ENCODE measurements at places on chromosomes 2 and 18.

DNA sequence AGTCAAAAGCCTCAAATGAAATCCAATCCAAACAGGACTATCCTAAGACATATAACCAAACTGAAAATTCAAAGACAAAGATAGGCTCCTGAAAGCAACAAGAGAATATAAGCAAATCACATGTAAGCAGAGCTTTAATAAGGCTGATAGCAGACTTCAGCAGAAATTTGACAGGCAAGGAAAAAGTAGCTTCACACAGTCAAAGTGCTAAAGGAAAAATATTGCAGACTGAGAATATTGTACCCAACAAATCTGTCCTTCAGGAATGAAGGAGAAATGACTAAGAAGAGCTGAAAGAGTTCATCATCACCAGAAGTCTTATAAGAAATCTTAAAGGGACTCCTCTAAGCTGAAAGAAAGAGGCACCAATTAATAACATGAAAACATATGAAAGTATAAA is 150.0 kb downstream of the EVA1A start:
- DNase-seq: no peak

DNA sequence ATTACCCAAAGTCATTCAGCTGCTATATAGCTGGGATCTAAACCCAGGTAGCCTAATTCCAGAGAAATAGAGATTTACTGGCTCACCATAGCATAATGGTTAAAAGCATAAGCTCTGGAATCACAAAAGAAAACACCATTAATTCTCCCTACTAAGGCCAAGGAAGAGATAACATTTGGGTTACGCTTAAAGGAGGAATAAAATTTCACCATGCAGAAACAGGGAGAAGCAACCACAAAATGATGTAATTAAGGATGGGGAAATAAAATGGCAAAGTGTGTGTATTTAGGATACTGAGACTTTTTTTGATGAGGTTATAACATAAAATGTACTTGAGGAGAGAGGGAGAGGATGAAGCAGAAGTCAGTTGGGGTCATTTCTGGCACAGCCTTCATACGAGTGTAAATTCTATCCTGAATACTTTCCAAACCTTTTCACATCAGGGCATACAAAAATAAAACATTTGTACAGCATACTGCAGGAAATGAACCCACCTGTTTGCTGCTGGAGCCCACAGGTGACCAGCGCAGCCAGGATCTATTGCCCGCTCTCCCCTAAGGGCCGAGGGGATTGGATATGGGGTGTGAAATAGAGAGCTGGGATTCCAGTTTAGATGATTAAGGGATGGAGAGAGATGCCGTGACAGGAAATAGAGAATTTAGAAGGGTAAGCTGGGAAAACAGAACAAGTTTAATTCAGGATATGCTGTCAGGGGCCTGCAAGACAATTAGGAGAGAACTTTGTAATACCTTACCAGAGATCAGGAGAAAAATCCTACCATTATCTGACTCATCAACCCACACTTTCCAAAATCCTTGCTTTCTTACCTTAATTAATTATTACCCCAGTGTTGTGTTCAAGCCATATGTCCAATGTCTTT is 43.8 kb upstream of the SERTAD2 start:
- no peak for DNase-seq

GRCh38 chr18:23171581-23172156 is 36.4 kb downstream of the CABLES1 start:
- DNase-seq: no peak

DNA sequence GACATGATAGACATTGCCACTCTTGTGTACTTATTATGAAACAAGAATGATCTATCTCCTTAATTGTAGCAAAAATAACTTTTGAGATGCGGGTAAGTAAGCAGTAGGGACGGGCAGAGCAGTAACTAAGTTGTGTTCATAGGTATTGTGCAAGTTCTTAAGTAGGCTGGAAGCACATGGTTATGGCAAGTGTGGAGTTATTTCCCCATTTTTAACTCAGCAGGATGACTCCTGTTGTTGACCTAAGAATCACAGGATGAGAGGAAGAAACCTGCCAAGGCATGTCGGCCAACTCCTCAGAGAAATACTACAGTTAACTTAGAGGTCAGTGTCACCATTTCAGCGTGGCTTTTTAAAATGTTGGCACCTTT is 51.1 kb upstream of the FN1 start:
- DNase-seq: no peak

DNA sequence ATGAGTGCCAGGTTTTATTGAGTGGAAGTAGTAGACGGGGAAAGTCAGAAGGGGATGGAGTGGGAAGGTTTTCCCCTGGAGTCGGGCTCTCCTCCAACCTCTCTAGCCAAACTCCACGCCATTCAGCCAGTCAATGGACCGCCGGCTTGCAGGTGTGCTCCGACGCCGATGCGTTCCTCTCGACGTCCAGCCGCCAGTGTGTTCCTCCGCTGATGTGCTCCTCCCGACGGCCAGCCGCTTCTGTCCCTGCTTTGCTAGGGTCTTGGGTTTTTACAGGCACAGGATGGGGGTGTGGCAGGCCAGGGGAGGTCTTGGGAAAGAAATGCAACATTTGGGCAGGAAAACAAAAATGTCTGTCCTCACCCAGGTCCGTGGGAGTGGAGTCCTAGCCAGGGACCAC is 94.3 kb upstream of the TEX51 start:
- no peak for DNase-seq

DNA sequence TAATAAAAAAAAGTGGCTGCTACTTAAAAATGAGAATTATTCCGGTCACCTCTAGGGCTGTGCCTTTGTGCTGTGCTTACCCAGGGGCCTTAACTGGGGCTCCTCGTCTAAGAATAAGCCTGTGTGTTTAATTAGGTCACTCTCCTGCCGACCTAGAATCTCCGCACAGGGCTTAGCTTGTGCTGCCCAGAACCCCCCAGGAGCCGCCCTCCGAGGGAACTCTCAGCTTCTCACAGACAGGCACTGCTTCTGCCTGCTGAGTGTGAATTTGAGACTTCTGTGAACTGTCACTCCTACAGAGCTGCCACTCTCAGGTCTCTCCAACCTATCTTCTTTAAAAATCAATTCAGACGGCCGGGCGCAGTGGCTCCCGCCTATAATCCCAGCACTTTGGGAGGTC is 11.9 kb upstream of the NT5DC4 start:
- no peak for DNase-seq

DNA sequence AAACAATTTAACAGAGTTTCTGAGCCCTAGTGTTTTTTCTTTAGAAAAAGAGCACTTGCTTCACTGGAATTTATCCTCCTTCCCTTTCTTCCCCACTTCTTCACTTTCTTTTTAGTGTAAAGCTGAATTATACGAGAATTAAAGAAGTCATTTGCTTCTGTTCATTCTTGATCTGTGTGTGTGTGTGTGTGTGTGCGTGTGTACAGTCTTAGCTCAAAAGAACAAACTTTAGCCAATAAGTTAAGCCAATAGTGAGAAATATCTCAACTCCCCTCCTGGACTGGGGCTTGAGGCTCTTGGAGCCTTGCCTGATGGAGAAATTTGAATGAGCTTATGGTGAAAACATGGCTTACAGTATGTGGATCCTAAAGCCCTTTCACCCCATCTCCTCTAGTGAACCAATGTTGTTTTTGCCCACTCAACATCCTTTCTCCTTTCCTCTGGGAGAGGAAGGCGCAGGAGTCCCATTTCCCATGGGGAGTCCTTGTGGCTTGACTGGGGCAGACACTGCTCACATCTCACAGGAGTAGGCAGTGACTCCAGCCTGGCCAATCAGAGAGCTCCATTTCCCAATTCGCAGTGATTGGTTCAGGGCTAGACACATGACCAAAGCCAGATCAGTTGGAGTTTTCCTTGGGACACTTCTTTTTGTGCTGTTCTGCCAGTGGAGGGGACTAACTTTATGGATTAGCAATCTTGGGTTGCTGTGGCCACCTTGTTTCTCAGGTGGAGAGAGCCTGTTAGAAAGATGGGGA is 16.3 kb upstream of the MYO3B start:
- DNase-seq: no peak

DNA sequence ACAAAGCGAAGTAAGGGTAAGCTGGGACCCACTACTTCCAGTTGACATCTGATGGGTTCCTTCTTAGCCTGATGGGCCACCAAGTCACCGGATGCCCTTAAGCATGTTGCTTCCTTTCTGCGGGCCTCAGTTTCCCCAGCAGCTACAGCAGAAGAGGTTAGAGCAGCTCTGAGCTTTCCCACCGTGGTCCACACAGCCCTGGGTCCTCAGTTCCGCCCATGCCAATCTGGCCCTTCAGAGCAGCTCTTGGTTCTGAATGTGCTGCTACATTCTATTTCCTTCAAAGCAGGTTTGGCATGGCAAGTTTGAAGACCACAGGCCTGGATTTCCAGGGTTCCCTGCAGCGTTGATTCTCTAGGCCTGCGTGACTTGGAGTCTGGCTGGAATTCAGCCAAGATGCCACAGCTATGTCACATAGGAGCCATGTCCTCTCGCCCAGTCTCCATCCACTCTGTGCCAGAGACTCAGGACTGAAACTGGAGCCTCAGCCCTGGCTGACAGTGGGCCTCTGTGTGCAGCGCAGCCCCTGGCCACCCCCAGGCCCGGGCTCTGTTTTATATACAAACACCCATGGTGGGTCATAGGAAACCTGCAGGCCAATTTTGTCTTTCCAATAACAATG is 79.6 kb downstream of the TFCP2L1 start:
- no peak for DNase-seq

- no peak for DNase-seq
Observed at GRCh38 chr2:102703748-102704147, 58.1 kb upstream of the TMEM182 start.

DNA sequence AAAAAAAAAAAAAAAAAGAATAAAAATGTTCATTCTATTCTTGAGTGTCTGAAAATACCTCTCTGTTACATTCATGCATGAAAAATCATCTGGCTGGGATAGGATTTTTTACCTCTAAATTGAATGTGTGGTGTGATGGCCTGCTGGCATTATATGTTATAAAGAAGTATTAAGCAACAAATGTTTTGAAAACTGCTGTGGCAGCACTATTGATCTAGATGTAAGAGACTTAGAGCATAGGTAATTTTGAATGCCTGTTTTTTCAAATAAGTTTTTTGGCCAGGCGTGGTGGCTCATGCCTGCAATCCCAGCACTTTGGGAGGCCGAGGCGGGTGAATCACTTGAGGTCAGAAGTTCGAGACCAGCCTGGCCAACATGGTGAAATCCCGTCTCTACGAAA is 147.0 kb upstream of the LINC00305 start:
- DNase-seq: no peak

GRCh38 chr18:77208964-77209363 is 40.7 kb upstream of the GALR1 start:
- no peak for DNase-seq

DNA sequence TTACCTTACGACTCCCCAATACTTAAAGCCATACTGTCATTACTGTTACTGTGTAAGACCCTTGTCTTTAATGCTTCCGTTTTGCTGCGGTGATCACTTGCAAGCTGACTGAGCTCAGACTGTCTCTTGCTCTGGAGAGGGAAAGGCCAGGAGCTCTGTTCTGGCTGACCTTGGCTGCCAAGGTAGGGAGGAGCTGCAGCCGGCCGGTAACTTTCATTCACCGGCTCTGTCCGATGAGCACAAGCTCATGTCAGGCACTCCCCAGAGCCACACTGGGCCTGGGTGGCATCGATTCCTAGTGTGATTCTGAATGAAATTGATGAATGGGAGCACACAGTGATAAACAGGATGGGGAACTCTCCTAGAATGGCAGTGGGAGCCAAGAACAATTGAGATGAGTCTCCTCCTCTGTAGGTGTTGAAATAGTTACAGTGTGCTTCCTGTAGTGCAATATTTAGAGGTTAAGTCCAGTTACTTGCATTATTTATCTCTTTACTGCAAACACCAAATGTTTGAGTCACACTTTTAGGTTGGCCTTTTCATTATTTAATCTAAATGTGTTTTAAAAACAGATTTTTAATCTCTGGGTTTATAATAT is 100.9 kb downstream of the ATP9B start:
- DNase-seq: no peak

GRCh38 chr2:131673400-131674173 is 145.9 kb downstream of the CCDC74A start:
- DNase-seq: peak; percentile 45

DNA sequence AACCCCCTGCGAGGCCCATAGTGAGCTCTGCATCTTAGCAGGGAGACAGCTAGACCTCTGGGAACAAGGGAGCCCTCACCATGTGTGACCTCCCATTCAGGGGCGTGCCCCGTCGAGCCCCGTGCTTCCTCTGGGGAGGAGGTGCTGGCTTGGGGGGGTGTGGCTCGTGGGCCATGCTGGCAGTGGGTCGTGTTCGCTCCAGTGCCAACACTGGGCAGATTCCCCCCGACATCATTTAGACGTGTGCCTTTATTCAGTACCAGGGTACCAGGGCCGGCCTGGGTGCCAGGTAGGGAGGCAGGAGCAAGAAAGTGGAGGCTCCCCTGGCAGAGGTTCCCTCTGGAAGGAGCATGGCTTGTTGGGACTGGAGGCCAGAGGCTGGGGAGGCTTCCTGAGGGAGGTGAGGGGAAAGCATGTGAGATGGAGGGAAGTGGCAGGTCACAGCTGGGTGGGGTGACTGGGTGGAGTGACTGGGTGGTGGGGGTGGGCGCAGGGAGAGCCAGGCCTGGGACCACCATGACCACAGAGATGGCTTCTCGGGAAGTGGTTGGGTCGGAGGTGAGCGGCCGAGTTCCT is 15.2 kb downstream of the GPC1 start:
- DNase-seq: no peak

Measured in activated T-helper 1 cell treated with anti-CD3 and anti-CD28 coated beads, Interleukin-2, amount 50 U/mL, for 16 hours (primary cell).